ENCODE measurements at places on chromosomes 4 and X. TPM values are rescaled to one million over a fixed set of nuclear protein-coding genes. Genes with fewer than 3 reads are reported as not detected.

PRKG2 gene
- total RNA-seq = not detected

RNF128 gene
- total RNA-seq = 5.5 TPM

DCX gene
- total RNA-seq = not detected

PAK3 gene
- total RNA-seq = 0.88 TPM

CXCR3 gene
- total RNA-seq = not detected

WAS gene
- total RNA-seq = 0.84 TPM

CENPVL1 gene
- not detected for total RNA-seq

NIPAL1 gene
- 1.5 TPM for total RNA-seq

FAM149A gene
- total RNA-seq = not detected

NEIL3 gene
- total RNA-seq = 19.2 TPM

CXorf49 gene
- total RNA-seq = not detected

C4orf50 gene
- total RNA-seq = not detected

SSX1 gene
- total RNA-seq = 2.0 TPM

- no peak for DNase-seq
Observed at GRCh38 chr4:17726911-17727310, 54.5 kb downstream of the FAM184B start.

DNA sequence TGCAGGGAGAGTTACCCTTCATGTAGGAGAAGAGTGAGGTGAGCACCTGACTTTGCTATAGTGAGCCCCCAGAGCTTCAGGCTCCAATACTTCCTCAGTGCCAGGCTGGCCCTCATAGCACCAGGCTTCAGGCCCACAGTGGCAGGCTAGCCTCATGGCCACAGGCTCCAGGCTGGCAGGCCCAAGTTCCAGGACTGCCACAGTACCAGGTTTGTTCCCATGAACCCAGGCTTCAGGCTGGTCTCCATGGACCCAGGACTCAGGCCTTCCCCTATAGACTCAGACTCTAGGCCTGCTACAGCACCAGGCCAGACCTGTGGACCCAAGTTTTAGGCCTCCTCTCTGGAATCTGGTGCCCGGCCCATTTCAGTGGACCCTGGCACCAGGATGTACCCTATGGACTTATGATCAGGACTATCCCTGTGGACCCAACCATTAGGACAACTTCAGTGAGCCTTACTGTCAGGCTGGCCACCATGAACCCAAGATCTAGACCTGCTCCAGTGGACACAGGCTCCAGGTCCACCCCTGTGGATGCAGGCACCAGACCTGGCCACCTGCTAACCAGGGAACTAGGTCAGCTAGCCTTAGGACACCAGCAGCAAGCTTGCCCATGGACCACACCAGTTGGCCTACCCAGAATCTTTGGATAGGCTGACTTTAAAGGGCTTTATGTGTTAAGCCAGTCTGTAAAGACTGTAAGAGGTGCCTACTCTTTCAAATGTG is 658.2 kb downstream of the KLHL13 start:
- DNase-seq = no peak

DNA sequence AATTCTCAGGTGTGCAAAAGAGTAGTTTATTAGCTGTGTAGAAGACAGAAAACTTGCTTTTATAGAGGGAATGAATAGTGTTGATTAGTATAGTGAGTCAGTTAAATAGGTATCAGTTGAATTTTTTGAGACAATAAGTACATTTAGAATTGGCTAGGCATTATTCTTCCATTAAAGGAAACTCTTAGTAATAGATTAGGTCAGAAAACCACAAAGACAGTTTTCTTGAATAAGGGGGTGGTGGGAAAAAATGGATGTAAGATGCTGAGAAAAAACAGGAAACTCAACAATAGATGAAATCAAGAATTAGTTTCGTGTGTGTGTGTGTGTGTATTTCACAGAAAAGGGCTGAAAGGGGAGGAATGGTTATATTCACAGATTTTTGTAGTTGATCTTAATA is 16.8 kb downstream of the CD38 start:
- no peak for DNase-seq

GRCh38 chr4:74327762-74328161 is 19.5 kb downstream of the EPGN start:
- DNase-seq = peak; percentile 39

GRCh38 chr4:84985952-84986351 is 19.5 kb upstream of the WDFY3 start:
- DNase-seq = peak; percentile 89

DNA sequence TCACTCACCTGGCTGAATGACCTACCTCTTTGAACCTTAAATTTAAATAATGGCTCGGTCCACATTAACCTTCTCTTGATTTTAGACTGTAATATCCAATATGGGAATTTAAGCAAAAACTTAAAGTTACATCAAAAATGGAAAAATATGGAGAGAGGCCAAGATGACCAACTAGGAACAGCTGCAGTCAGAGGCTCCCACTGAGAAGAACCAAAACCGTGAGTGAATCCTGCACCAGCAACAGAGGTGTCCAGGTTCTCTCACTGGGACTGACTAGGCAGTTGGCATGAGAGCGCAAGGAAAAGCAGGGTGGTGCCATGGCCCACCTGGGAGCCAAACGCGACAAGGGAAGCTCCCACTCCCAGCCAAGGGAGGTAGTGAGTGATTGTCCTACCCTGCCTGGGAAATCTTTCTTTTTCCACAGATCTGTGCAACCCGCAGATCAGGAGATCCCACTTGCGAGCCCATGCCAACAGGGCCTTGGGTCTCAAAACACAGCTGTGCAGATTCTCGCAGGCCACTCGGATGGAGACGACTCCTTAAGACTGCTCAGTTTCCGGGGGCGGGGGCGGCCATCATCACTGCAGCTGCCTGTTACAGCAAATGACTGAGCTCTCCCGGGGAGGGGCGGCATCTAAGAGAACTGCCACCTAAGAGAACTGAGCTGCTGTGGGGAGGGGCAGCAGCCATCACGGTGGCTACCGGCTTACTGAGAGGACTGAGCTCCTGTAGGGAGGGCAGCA is 343.4 kb downstream of the DMD start:
- no peak for DNase-seq

DNA sequence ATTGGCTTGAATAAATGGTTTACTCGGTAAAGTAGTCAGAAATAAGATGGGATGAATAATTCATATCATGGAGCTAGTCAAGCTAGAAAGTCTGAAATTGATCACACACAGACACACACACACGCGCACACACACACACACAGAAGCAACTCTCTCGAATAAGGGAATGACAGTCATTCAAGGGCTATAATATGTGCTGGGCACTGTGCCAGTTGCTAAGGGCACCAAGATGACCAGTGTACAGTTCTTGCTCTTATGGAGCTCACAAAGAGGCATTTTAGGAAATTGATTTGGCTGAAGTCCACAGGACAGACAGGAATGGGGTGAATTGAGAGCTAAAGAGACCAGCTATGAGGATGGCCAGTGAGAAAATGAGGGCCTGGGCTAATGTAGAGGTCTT is 34.2 kb upstream of the SH3D19 start:
- DNase-seq = peak; percentile 42

DNA sequence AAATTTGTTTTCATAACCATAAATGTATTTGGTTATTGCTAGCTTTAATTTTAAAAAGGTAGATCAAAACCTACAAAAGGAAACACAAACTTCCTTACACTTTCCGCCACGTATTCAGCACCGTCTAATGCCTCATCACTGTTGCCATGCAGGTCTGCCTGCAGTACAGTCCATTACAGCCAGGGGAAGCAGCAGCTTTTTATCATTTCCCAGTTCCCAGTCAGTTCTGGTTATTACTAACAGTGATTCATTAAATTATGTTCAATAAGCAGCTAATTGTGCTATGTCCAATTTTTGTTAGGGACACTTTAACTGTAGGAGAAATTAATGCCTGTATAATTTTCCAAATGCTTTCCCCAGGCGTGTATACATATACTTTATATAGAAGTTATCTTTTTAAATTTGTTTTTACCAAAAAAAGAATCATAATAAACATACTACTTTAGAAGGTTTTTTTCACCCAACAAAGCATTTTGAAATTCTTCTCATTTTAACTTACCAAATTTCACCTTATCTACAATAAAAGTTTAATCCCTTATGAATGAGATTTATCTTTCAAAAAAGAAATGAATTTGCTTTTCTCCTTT is 93.3 kb downstream of the ANXA3 start:
- peak; percentile 72 for DNase-seq

GRCh38 chrX:40068048-40068447 is 29.7 kb downstream of the BCOR start:
- peak; percentile 62 for DNase-seq

DNA sequence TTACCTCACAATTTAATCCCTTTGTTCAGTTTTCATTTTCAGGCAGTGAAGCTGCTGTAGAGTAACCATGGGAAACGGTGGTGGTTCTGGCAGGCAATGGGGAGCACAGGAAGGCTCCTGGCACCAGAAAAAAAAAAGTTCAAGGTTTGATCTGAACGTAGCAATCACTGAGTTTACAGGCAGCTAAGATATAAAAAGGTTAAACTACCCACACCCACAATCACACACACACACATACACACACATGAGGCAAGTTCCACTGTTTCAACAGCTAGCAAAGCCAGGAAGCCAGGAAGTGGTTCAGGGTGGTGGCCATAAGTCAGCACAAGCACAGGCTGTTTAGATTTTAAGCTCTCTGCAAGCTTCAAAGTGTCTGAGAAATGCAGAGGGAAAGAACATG is at the start of gene SULT1B1:
TSS of gene SULT1B1 (minus strand) at position 166 of the 400 bp plus-strand sequence. CDS start 5,403 bp downstream, outside the sequence.
- no peak for DNase-seq

- no peak for DNase-seq
Observed at GRCh38 chrX:40444798-40445496, 135.8 kb upstream of the ATP6AP2 start.

DNA sequence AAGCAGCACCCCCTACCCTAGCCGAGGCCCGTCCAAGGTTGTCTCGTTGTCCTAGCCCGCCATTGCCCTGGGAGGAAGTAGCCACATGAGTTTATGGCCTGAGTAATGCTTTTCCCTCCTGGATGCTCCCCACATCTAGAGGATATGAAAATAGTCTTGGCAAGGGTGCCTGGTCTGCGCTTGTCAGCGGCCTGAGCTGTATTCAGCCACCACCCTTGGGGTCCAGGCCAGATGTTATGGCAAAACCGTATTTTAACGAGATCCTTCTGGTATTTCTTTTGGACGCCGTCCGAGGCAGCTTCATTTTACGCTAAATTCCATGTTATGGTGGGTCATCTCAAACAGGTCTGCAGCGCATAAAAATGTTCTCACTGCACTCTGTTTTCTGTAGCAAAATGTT is 89.3 kb downstream of the GPR143 start:
- DNase-seq = peak; percentile 86

DNA sequence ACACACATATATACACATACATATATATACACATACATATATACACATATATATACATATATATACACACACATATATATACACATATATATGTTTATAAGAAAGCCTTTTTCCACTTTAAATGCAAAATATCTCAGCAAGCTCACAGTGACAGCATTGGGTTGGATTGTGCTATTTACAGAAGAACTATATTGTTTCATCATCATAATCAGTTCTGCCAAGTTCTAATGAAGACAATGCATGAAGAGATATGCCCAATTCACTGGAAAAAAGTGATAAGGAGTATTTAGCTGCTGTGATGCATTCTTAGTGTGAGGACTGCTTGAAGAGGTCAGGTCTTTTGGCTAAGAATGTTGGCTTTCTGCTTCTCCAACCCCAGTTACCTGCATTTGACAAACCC is 54.4 kb downstream of the RNF150 start:
- DNase-seq = no peak

- DNase-seq = no peak
Observed at GRCh38 chr4:139457318-139457717, 3.4 kb downstream of the RAB33B start.

GRCh38 chrX:54695231-54695630 is 102.8 kb downstream of the ITIH6 start:
- peak; percentile 6 for DNase-seq

DNA sequence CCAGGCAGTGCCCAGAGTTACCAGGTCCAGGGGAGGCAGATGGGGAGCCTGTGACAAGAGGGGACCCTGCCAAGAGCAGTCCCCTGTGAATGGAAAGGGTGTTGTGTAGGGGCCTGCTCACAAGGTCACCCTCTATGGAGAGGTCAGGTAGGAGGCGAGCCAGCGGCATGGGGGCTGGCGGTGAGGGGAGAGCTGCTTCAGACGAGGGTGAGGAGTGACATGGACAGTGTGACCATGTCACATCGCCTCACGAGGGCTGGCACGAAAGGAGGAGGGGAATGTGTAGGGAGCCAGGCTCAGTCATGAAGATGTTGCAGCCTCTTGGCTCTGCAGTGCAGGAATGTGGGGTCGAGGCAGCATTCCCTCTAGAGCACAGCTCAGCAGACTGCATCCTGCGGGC is 29.6 kb downstream of the CLCN4 start:
- no peak for DNase-seq

- no peak for DNase-seq
Observed at GRCh38 chr4:113758372-113758771, 3.2 kb downstream of the CAMK2D start.

GRCh38 chrX:154399527-154400368 is 1.6 kb downstream of the RPL10 start:
- DNase-seq = peak; percentile 25

- peak; percentile 1 for DNase-seq
Observed at GRCh38 chr4:165079476-165079875, 25.8 kb downstream of the TRIM75 start.

DNA sequence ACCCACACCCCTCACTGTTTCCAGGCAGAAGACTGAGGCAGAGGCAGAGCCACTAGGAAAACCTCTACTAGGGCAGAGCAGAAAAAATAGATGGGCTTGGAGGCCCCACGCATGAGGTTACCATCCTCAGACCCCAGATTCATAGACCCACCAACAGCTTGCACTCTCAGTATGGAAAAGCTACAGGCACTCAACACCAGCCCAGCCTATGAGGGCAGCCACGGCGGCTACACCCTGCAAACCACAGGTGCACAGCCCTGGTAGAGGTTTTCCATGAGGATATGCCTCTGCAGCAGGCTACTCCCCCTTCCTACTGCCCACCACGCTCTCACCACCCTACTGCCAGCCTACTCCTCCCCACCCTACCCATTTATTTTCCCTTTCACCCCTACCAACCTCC is 235.1 kb downstream of the CWH43 start:
- DNase-seq = no peak

GRCh38 chrX:34790026-34790425 is 132.9 kb upstream of the TMEM47 start:
- no peak for DNase-seq

DNA sequence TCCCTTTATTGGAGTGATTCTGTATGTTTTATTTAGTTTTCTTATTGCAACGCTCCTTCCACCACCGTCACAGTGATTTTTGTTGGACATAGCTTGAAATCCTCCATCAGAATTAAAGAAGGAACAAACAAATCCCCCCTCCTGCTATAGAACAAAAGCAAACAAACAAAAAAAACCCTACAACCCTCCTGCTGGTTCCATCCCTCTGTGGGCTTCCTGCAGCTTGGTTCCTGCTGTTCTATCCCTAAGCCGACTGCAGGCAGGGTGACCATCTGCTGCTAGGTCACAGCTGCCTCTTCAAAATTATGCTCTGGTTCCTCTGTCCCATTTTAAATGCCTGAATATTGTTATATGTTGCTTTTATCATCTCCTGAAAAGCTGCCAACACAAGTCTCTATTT is 116.8 kb upstream of the AGA start:
- DNase-seq = no peak

- no peak for DNase-seq
Observed at GRCh38 chrX:106731590-106731989, 5.1 kb downstream of the RNF128 start.

Measured in RPMI7951 (cell line).